ENCODE measurements at places on chromosomes 16 and 17.

DNA sequence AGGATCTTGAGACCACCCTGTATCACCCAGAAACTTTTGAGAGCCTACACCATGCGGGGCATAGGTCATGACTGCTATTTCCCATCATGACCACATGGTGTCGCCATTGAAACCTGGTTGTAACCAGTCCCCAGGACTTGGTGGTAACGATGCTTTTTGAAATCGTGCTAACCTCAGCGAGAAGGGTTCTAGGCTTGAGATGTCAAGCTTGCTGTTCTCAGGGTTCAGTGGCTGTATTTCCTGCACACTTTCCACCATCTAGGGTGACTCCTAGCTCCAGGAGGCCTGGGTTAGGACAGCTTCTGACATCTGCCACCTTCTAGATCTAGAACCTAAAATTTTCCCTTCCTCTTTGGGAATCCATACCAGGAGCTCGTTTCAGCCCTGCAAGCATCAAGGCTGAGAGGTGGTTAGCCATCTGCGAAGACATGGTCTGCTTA lies 13.0 kb upstream of the SPNS3 start:
- DNase-seq = no peak

GRCh38 chr16:68772030-68772681 lies 35.1 kb downstream of the CDH1 start:
- DNase-seq = no peak

DNA sequence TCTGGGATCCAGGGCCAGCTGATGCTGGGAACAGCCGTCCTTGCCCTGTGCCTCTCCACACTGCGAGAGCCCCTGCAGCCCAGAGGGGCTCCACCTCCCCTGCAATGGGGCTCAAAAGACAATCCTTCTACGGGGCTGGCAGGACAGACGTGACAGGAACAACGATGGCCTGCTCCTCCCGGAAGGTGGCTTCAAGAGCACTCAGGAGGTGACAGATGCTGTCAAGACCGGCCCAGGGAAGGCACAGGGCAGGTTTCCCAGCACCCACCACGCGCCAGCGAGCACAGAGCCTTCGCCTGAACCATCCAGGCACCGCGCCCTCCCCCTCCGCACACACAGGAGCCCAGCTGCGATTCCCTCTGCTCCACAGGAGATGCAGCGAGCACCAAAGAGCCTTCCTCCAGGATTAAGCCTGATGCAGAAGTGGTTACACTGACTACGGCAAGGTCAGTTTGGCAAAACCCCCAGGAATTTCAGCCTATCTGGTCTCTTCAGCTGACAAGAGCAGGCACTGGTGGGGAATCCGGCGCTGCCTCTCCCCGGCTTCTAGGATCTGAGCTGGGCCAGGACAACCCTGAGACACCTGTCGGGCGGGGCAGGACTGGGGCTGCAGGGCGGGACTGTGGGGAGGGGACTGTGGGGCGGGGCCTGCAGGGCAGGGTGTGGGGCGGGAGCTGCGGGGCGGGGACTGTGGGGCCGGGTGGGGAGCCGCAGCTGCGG lies 103.4 kb downstream of the ZNF778 start:
- DNase-seq = no peak

DNA sequence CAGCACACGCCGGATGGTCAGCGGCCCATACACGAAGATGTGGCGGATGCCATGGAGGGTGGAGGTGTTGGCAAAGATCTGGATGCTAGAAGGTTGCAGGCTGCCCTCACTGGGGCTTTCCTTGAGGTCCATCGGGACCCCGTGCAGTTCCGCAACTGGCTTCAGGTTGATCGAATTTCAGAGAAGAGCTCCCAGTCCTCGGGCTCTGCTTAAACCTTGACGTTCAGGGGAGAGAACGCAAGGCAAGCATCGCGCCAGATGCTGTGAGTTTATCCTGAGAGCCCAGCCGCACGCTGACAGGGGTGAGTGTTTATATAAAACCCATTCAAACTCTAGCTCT lies 98.7 kb upstream of the CCL2 start:
- no peak for DNase-seq

- DNase-seq = no peak
Observed at GRCh38 chr17:30414486-30414885, 35.8 kb downstream of the CPD start.

- no peak for DNase-seq
Observed at GRCh38 chr17:39573447-39574298, 34.0 kb downstream of the NEUROD2 start.
